H7 (cell line): ENCODE measurements at places on chromosomes 13 and 19. TPM values are rescaled to one million over a fixed set of nuclear protein-coding genes. Genes with fewer than 3 reads are reported as not detected.
A peak's percentile ranks its signal among the peaks of the same experiment; 100 is the strongest.

Gene GDF15
- total RNA-seq = 0.30 and 1.4 TPM in 2 replicates

Gene CABP5
- not detected in 2 replicates for total RNA-seq

Gene OR7C1
- not detected in 2 replicates for total RNA-seq

Gene SRRM5
- total RNA-seq = 0.21 and 0.26 TPM in 2 replicates

Gene DPF1
- 3.0 and 5.5 TPM in 2 replicates for total RNA-seq

Gene KASH5
- 0.21 and 0.26 TPM in 2 replicates for total RNA-seq

Gene CD177
- 2.0 and 2.7 TPM in 2 replicates for total RNA-seq

Gene ZNF442
- total RNA-seq = not detected in 2 replicates

Gene NCCRP1
- not detected in 2 replicates for total RNA-seq

Gene MAST3
- total RNA-seq = 2.4 and 4.0 TPM in 2 replicates

DNA sequence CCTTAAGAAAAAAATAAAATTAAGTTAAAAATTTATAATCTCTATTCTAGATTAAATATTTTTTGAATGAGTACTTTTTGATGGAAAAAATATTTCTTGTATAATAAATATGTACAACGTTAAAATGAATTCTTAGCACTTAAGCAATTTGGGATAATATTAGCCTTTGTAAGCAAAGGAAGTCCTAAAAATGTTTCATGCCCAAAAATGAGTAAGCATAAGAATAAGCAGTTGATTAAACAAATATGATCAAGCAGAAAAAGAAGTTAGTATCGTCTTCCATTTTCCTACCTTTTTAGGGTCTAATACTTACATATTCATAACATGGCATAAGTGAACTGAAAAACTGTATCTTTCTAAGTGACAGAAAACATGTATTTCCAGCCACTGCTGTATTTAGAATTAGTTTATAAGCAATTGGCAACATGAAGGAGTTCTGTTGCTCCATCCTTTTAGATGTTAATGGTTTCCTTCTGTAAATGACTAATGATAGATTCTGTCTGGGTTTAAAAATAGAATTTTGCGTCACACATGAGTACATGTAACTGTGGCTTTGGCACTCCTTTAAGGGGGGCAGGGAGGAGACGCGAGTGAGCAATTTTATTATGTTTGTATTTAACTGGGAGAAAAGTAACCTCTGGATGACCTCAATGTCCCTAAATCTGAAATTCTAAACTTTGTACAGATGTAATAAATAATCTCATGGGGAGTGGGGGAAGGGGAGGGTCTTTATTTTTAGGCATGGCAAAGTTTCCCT, 237.4 kb downstream of the RGCC start:
- DNase-seq = no peak

- no peak for DNase-seq
These were observed 1539.4 kb downstream of the EFNB2 start for GRCh38 chr13:104996022-104996421.

- DNase-seq = peak; percentile 31
These were observed 5.3 kb upstream of the PRKCG start for GRCh38 chr19:53876651-53877224.

GRCh38 chr13:54449922-54450321, 1421.3 kb downstream of the OLFM4 start:
- DNase-seq = peak; percentile 9

DNA sequence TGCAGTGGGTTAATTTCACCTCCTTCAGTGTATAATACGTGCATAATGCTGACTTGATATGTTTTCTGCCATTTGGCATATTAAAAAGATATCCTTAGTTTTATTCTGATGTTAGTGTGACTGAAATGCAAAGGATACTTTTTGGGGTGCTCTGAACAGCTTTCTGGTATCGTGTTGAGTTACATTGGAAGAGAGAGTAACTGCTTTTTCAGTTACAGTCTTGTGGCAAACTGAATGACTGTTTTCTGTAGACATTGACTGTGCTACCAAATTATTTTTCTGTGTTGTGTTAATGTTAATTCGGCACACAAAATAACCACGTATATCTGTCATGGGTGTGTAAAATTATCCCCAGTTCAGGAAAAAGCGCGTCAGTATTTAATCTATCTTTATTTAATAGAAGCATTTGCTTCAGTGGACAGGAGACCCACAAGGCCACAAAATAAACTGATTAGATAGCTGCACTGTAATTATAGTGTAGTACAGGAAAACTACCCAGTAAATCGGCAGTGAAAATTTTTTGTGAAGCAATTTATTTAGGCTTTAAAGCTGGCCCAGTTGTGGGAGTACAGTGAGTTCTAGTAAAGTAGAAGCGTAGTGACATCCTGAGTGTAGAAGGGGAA, 2.5 kb downstream of the URI1 start:
- no peak for DNase-seq

DNA sequence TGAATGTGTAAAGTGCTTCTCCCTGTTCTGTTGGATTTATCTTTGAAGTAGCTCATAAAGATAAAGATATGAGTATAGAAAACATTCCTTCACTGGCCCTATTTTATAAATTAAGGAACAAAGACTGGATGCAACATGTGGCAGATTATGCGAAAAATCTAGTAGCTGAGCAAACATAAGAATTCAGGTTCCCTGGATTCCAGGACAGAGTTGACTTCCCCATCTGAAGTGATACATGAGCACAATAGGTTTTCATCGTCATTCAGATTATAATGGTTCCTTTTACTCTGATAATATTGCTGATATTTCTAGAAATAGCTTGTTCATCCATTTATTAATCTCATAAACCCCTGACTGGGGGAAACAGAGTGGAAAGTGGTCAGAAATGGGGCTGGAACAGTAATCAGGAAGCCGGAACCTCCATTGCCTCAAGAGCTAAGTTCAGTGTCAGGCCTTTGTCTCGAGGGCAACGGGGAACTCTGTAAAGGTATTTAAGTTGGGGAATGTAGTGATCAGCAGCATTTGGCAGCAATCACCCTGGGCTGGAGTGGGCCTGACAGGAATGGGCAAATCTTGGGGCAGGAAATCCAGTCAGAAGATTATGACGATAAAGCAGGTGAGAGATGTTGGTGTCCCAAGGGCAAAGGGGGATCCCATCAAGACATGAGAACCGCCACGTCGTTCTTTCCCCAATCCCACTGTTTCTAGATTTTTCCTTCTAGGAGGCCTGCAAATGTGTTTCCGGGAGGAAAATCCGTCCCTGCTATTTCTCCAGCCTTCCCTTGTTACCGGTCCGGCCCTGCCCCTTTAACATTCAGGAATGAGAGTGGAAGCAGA, 232.5 kb upstream of the SERP2 start:
- no peak for DNase-seq

- DNase-seq = no peak
These were observed 25.0 kb downstream of the HNRNPM start for GRCh38 chr19:8469613-8470368.

- peak; percentile 48 for DNase-seq
These were observed 6.9 kb downstream of the FBN3 start for GRCh38 chr19:8142513-8142900.

DNA sequence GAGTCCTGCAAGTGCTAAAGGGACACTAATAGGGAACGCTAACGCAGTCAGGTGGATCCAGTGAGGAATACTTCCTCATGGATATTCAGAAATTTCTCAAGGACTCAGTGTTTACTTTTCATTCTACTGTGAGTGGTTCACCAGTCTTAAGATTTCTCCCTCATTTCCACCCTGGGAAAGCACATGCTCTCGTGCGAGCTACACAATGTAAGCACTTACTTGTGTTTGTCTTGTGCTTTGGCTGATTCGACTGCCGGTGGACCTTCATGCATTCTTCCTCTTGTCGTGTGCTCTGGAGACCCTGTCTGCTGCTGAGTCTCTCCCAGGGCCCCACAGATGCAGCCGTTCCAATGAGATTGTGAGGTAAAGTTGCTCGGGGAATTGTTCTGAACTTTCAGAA, 180.1 kb downstream of the NUFIP1 start:
- no peak for DNase-seq

DNA sequence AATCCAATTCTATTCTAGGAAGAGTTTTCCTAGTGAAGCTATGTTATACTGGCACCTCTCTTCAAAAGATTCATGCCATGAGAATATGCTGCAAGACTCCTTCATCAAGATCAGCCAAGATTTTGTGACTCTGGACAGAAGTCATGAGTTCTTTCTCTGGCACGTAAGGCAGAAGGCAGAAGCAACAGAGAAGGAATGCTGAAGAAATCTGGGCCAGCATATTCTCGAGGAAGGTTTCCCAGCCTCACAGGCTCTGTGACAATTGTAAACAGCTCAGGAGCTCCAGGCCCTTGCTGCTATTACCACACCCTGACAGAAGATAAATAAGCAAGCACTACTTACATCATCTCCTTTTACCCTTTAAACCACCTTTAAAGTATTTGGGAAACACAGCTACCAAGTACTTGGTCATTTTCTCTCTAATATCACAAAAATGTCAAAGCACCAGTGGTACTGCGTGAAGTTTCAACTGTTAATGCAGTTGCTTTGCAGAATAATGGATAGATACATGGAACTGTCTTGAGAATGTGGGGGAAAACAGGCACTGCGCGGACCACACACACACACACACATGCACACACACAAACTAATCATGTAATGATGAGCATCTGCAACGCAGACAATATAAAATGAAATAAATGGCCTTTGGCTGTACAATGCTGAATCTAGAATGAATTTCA, 55.4 kb downstream of the INTS6 start:
- DNase-seq = peak; percentile 2

DNA sequence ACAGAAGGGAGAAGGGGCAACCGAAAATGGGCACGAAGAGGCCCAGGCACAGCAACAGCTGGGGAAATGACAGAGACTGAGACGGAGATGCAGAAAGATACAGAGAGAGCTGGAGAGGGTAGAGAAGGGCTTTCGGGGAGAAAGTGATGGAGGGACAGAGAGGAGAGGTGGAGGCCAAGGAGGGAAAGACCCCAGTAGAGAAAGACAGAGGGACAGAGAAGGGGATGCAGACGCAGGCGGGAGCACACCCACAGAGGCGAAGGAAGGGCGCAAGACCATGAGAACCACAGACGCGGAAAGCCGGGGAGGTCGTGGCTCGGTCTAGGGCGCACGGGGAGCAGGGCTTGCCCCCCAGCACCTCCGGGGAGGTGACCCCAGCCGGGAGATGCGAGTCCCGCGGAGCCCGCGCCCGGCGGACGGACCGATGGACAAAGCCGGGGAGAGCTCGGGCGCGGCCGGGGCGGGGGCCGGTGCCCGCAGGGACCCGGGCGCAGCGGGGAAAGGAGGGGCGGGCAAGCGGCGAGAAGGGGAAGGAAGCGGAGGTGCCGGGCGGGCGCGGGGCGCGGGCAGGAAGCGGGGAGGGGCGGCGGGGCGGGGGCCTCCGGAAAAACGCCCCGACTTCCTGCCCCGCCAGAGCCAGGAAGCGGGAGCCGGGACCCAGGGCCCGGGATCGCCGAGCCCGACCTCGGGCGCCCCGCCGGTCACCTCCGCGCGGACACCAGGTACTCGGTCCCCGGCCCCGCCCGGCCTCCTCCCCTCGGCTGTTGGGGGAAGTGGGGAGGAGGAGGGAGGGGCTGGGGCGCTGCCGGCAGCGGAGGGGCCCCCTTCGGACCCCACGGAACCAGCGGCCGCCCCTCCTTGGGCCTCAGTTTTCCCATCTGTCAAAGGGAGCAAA, at the start of gene ARHGEF1:
Gene ARHGEF1 (plus strand): TSS at position 617 of the 895 bp plus-strand sequence. CDS start 4,899 bp downstream, outside the sequence.
- DNase-seq = peak; percentile 94

GRCh38 chr19:32336259-32337083, 8.9 kb upstream of the ZNF507 start:
- no peak for DNase-seq

DNA sequence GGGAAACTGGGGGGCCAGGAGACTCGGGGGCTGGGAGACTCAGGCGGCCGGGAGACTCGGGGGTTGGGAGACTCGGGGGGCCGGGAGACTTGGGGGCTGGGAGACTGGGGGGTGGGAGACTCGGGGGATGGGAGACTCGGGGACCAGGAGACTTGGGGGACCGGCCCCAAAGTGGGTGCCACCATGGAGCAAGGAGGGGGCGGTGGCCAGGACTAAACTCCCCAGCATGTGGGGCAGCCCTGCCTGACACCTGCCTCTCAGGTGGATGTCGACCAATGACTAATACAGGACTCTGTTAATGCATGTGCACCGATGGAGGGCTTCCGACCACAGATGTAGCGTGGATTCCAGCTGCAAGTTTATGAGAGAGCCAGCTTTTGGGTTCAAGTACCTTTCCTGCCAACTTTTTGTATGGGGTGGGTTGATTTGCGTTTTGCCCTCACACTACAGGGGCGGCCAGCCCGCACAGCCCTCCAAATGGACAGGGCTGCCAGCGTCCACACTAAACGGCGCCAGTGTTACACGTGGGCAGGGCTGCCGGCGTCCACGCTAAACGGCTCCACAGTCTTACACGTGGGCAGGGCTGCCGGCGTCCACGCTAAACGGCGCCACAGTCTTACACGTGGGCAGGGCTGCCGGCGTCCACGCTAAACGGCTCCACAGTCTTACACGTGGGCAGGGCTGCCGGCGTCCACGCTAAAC, 62.2 kb downstream of the RASA3 start:
- no peak for DNase-seq

- peak; percentile 25 for DNase-seq
These were observed 80.9 kb upstream of the ADGRE5 start for GRCh38 chr19:14300303-14300702.

DNA sequence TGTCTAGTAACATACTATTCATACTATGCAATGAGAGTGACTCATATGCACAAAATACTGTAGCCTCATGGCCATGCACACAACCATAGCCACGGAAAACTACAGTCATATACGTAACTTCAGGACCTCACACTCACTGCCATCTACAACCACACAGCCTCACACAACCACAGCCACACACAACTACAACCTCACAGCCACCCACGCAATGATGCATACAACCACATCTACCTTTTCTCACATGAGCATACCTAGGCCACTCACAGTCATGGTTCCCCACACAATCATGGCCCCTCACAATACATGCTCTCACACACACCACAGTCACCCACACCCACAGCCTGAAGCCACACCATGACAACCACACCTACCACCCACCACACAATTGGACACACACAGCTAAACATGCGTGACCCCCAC, 8.7 kb upstream of the TNFSF14 start:
- no peak for DNase-seq

GRCh38 chr19:51327066-51328001, 14.6 kb downstream of the VSIG10L start:
- peak; percentile 99 for DNase-seq

DNA sequence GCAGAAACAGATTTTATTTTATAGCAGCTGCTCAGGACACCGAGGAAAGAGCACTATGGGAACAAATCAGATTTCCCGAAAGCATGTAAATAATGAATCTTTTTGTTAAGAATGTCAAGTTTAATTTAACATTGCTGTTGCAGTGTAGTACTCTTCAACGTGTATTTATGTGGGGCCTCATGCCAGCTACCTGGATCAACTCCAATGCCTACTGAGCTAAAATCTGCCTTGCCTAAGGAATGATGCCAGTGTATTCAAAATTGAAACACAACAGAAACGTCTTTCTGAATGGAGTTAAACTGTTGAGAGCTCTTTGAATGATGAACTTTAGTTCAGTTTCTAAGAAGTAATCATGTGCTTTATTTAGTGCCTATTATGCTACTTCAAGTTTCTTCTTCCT, 1379.8 kb upstream of the ATXN8OS start:
- DNase-seq = no peak

DNA sequence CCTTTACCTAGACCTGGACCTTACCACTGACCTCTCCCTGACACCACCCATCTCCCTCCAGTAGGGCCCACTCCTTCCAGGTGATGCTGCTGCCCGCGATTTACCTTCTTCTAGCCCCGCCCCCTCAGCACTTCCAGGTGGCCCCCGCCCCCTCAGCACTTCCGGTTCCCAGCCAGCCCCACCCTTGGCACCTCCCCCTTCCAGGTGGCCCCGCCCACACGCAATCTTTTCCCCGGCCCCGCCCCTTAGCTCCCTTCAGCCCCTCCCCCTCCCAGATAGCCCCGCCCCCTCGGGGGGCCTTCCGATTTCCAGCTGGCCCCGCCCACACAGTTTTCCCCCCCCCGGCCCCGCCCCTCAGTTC, 586 bp downstream of the LIG1 start:
- DNase-seq = peak; percentile 98
